Omental fat pad (tissue), 4 donors: ENCODE measurements at places on chromosomes 6 and 20. TPM values are rescaled to one million over a fixed set of nuclear protein-coding genes. Genes with fewer than 3 reads are reported as not detected.

IPCEF1 gene
- total RNA-seq = 1.9 TPM

GRCh38 chr20:53839423-53840176 lies 230.8 kb downstream of the BCAS1 start:
- DNase-seq = no peak

DNA sequence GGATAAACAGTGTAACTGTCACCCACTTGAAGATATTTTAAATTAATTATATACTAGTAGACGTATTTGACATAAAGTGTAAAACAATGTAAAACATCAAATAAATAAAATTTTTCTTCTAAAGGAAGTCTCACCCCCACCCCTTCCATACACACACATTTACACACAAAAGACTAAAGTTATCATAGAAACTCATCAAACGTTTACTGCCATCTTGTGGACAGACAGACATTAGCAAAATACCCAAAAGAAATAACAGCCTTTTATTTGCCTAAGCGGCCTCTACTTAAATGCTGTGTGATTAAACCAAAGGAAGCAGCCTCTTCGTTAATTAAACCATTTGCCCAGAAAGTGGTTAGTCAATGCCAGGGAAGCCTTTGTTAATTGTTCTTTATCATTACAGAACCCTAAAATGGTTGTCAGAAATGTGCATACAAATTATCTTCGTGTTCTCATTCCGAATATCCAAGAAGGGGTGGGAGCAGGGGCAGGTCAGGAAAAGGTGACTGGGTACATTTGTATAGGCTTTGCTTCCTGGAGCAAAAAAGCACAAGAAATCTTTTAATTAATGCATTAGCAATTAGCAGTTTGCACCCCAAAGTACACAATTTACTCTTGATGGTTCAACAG lies 176.2 kb upstream of the SASH1 start:
- DNase-seq = no peak

DNA sequence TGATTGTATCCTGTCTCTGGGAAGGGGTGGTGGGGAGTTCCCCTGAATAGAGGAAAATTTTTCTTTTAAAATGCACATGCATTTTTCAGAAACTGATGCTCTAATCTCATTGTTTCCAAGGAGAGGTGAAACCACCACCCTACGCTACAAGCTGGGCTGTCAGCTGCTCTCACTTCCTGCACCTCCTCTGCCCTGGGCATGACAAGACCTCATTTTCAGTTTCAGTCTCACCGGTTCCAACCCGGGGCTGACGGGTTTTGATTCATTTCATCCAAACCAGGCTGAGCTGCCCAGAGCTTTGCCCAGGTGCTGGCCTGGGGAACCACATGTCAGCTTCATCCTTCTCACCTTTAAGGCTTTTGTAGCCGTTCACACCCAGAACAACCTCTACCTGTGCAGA lies 99.7 kb downstream of the EYA2 start:
- DNase-seq = no peak

DNA sequence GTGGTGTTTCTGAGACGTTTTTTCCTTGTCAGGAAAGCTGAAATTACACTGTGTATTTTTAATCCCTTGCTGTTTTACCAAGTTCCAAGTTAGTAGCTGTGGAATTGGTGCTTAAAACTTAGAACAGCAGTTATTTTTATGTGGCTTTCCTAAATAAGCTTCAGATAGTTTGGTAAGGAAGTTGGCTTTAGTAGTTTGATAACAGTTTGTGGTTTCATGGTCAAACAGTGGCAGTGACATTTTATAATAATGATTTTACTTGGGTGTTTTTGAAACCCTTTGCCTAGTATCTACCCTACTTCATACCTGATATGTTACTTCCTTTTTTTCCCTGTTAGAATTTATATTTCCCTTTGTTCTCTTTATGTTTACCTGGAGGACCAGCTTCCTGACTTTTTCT lies 164.9 kb downstream of the JARID2 start:
- no peak for DNase-seq

DNA sequence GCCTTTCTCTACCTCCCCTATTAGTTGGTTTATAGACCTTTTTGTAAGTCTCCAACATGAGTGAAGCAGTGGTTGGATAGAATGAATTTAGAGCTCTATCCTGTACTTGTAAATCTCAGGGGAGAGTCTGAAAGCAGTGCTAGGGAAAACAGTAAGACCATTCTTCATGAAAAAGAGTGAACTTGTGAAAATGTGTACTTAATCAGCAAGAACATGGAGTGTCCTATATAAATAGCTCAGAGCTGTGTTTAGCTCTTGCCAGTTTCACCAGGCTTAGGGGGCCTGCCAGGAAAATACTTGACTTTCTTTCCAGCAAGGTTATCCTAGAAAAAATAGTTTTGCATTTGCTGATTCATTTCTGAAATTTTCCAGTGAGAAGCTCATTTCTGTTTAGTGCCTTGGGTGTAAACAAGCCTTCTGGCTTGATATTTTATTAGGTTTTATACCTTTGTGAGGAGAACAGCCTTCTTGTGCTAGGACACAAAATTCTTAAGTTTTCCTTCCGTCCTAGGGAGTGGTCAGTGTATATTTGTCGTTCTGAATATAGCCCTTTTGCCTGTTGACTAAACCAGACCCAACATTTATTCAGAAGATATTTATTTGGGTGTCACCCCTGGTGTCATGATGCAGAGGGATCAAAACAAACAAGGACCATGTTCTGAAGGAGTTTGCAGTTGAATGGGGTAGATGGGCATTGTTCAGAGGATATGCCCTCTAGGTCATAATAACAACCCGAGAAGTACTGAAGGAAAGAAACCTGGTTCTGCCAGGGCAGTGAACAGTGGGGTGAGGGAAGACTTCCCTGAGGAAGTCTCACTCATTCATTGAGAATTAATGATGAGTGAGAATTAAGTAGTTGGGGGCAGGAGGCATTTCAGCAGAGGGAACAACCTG lies 7.6 kb downstream of the ARFGEF2 start:
- DNase-seq = no peak

DNA sequence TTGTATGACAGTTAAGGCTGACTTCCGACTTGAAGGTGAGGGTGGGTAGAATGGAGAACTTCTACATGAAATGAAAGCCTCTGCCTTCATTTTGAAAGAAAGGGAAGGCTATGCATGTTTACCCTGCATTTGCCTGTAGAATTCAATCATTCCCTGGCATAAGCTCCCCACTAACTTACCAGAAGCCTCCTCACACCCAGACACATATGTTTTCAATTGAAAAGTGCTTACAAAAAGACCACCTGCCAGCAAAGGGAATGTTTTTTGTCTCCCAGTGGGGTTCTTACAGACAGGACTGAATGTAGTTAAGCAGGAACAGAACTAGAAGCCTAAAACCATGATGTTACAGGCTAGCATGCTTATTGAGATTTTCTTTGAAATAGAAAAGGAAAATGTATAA lies 392.1 kb upstream of the HSF2 start:
- no peak for DNase-seq

DNA sequence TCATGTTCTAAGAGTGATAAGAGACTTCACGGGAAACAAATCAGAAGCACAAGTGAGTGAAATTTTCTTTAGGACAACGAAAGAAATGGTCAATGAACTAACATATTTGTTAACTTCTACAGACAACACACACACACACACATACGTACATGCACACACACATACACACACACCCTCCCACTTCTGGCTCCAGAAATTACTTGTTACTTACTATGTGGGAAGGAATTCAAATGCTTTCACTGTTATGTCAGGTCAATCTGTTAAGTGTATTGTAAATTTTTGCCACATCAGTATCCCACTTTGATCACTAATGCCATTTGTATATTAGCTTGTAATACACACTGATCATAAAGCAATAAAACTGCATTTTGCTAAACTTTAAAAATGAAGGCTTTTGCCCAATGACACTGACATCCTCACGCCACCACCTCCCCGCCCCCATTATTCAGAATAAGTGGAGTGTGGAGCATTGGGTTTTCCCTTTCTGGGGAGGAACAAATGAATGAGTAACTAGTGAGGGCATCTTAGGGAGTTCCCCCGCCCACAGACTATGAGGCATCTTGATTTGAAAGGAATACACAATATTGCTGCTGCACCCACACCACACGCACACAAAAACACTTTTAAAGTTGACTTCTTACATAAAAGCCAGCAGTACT lies 76.2 kb downstream of the ATXN1 start:
- DNase-seq = peak; percentile 40

- DNase-seq = no peak
Measured at GRCh38 chr6:157530126-157530525, 149.1 kb downstream of the ZDHHC14 start.
